ENCODE measurements at places on chromosomes 16 and 17.

DNA sequence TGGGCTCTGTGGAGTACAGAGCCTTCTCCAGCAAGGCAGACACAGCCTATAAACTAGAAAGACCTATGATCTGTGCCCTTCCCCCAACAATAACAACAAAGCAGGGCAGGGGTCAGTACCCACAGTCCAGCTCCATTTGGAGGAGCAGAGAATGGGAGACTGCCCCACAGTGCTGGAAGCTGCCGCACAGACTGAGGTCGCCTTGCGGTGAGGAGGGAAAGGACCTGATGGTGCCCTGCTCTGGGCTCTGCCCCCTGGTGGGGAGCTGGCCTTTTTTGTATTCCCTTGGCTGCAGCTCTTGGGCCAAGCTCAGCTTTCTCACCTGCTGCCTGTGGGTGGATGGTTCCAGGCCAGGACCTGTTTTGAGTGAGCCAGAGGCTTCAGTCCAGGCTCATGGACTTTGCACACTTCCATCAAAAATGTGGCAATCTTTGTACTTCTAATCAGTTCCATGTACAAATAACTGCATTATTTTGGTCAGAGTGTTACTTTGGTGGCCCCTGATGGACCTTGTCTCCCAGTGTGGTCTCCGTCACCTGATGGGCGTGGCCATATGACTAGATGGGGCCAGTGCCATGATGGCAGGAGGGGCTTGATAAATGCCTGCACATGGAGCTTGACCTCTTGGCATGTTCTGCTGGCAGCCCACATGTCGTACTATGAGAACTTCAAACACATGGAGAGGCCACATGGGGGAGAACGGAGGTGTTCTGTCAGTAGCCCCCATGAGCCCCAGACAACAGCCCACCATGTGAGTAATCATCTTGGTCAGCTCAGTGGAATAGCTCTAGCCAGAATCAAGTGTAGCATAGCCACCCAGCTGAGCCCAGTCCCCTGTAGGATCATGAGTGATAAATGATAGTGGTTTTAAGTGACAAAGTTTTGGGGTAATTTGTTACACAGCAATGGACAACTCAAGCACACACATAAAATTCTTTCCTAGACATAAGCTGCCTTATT lies 24.2 kb downstream of the B9D1 start:
- DNase-seq = peak; percentile 57

GRCh38 chr16:88971371-88972097 lies 5.5 kb downstream of the CBFA2T3 start:
- DNase-seq = no peak

DNA sequence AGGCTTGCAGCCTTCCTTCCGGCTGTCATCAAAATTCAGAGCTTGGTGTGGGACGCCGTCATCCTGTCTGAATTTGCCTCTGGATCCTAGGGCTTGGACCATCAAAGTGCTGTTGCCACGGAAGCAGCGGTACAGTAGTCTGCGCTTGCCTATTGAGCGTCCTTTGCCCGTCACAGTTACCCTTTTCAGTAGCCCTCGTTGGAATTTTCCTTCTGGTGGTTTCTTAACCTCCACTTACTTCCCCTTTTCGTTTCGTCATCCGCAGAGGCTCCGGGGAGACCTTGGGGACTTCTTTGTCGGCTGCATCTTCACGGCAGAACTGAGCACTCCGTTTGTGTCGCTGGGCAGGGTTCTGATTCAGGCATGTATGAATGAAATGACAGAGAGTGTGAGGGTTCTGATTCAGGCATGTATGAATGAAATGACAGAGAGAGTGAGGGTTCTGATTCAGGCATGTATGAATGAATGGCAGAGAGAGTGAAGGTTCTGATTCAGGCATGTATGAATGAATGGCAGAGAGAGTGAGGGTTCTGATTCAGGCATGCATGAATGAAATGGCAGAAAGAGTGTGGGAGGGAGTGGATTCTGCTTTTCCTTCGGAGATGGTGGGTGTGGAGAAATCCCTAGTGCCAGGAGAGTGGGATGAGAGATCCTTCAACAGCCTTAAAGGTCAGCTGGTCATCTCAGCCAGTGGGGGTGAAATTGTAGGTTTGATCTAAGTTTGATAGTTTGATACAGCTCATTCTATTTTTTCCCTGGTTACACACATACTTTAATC lies 8.0 kb downstream of the TLCD3A start:
- peak; percentile 7 for DNase-seq

- DNase-seq = no peak
These were observed 30.6 kb downstream of the METRNL start for GRCh38 chr17:83109793-83110645.

DNA sequence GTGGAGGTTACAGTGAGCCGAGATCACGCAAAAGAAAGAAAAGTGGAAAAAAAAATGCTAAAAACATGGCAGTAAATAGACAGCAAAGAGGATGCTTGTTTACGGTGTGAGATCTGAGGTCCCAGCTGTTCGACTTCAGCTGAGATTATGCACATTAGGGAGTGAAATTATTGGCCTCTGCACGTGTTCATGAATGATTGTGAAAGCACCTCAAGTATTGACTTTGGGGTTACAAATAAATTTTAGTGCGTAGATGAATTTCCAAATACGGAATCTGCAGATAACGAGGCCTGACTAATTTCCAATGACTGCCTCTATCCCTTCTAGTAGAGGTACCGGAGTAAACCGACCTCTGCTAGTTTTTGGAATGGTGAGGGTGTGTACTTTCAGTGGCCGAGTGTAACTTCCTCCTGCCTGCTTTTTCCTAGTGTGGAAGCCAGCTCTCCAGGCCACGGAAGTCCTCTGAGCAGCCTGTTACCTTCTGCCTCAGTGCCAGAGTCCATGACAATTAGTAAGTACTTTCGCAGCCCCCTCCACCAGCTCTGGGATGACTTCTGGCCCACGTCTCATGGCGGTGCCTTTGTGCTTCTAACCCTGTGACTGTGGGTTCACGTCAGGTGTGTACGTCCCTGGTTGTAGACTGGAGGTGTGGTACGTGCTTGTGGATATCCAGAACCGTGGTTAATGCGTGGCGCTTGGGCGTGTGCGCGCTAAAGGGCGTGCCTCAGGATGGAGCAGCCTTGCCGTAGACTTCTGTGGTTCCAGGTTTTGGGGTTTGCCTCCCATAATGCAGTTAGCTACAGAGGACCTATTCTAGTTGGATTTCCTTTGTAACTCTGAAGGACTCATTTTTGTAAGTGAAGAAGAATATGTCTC lies 102.1 kb downstream of the SNX29 start:
- no peak for DNase-seq

DNA sequence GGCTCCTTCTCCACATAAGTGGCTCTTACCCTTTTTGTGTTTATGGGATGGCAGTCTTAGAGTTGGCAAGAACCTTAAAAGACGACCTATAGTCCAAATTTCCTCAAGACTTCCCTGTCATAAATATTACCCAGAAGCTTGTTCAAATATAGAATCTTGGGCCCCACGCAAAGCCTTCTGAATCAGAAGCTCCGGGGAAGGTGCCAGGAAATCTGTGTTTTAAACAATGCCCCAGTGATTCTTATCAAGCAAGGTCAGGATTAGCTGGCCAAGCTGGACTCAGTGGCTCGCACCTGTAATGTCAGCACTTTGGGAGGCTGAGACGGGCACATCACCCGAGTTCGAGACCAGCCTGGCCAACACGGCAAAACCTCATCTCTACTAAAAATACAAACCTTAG lies 85.7 kb downstream of the TIMM22 start:
- DNase-seq = no peak

- no peak for DNase-seq
These were observed 9.1 kb downstream of the TFAP4 start for GRCh38 chr16:4263504-4264436.

DNA sequence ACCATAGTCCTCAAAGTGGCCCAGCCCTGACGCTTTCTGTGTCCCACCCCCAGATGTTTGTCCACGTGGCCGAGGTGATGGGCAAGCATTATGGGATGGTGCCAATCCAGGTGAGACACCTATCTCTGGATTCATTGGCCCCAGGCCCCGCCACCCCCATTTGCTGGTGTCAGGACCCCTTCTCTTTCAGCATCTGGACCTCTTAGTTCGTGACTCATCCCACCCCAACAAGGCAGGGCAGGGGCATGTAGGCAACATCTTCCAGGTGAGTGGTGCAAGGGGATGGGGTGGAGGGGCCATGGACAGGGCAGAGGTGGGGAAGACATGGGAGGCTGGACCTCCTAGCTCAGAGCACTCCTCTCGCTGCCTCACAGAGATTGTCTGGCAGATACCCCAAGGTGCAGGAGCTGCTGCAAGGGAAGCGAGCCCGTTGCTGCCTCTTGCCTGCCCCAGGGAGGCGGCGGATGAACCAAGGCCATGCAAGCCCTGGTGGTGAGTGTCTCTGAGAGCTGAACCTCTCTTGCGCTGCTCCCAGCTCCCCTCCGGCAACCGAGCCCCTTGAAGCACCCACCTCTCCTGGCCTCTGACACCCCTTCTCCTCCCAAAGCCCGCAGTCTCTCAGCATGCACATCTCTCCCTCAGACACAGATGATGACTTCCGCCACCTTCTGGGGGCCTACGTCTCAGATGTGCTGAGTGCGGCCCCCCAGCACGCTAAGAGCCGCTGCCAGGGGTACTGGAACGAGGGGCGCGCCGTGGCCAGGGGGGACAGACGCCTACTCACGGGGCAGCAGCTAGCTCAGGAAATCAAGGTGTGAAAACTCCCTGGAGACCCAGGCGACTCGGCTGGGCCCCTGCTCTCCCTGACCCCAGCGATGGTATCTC lies 3.6 kb downstream of the RNF112 start:
- no peak for DNase-seq

DNA sequence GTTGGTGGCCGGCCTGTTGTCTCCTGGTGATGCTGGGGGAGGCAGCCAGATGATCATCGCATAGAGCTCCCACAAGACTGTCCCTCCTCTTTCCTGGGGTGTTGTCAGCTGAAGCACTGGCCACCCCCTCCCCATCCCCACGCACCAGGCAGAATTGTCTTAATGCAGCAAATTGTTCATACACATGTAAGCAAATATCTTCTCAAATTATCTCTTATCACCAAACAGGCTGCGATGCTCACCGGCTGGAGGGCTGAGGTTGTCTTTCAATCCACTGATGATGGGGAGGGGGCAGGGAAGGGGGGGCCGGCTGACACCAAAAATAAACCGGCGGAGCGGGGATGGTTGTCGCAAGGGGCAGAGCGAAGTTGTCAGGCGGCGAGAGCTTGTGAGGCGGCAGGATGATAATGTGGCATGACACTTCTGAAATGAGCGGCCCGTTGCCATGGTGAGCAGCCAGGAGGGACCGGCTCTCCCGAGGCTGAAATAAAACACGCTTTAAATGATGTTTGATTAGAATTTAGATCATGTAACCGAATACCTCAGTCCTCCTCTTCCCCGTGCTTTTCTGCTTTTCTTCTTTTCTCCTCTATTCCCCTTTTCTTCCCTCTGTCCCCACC lies 59.8 kb downstream of the MRM1 start:
- DNase-seq = no peak

DNA sequence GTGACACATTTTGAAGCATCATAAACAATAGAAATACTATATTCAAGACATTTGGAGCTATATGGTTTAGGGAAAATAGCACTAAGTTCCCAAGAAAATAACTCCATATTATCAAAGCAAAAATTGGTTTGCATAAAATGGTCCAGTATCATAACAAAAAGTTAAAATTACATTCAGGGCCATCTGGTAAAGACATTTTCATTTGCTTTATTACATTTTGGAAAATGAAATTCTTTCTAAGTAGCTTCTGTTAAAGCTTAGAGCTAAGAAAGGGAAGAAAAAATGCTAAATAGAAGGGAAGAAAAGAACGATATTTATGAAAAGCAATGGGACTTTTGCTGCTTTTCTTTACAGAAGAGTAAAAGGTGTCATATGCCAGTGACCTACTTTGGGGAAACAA lies 155.4 kb upstream of the GOT2 start:
- DNase-seq = no peak

DNA sequence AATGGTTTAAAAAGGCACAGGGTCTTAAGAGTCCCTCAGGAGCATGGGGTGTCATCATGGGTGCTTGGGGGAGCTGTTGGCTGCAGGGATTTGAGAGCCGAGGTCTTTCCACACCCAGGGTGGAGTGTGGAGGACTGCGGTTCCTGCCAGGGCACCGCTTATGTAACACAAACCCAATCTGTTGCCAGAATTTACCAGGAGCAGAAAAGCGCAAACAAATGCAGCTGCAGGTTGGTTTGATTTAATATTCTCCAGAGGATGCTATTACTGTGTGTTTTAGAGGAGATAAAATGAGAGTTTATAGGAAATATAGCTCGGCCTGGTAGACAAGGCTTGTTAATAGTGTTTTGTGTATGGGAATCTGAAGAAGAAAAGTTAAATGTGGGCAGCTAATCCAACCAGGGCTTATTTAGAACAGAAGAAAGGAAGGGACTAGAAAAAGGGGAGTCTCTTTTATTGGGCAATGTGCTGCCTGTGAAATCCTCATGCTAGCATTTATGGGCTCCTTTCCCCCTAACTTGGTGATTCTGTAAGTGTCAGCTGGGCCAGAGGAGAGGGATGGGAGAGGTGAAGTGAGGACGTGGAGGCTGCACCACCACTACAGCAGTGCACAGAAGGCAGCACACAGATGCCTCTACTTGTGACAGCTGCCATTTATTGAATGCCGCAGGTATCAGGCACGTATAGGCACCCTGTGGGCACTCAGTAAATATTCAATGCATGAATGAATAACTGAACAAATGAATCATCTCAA lies 174.7 kb downstream of the KATNIP start:
- no peak for DNase-seq

- no peak for DNase-seq
These were observed 821 bp downstream of the SOCS7 start for GRCh38 chr17:38352245-38353085.

GRCh38 chr16:50967827-50968612 lies 183.1 kb downstream of the SALL1 start:
- no peak for DNase-seq

- DNase-seq = no peak
These were observed 27.6 kb downstream of the NXPH3 start for GRCh38 chr17:49603238-49603637.

GRCh38 chr17:13550291-13550690 lies 51.4 kb downstream of the HS3ST3A1 start:
- DNase-seq = no peak

DNA sequence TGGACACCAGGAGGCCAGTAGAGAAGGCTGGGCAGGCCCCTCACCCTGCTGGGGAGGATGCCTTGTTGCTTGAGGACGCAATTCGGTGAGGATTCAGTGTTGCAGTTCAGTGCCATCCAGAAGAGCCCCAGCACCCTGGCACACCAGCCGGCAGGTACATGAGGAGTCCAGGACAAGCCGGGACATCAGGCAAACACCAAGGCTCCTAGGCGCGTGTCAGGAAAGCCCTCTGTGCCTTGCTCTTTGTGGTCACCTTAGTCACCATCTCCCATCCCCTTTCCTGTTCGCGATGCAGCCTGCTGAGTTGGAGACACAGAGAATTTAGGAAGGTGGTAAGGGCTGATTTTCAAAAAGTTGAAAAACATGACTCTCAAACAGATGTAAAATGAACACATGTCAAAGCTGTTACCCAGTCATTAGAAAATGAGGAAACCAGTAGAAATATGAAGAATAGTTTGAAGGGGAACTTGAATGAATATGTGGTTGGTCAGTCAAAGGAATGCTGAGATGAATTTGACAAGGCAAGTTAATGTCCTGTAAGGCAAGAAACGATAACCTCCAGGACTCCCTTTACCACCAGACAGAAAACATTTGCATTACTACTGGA lies 2.3 kb upstream of the NCBP3 start:
- DNase-seq = no peak

GRCh38 chr17:17515934-17516930 lies 20.0 kb upstream of the RASD1 start:
- DNase-seq = no peak

Measured in CD4-positive, alpha-beta T cell treated with Interleukin-15 for 4 hours (primary cell).